Activated effector memory CD4-positive, alpha-beta T cell treated with anti-CD3 and anti-CD28 coated beads, Interleukin-2, amount 50 U/mL, for 16 hours (primary cell): ENCODE measurements at places on chromosomes 12 and 14.

- no peak for DNase-seq
Observed at GRCh38 chr12:5889381-5890047, 55.5 kb downstream of the ANO2 start.

DNA sequence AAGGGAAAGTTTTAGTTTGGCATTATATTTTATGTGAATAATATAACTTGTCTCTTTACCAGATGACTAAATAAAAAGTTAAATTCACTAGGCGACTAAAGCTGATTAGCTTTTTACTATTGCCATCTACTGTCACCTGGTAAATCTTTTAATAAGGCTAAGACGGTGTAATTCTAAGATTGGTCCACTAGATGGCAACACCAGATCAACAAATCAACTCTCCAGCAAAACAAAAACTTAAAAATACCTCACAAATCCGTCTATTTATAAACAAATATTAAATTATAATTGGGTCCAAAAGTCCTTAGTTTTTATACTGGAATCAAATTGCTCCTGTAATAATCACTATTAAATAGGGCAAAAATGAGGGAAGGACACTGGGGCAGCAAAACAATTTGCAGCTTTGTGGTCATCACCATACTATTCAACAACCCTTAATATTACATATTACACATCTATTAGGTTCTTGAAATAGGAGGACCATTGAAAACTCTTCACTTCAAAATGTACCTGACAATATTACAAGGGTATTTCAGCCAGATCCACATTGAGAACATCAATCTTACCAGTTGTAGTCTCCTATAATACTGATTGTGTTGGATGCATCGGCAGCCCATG lies 47.9 kb downstream of the GALC start:
- no peak for DNase-seq

GRCh38 chr12:132132609-132133430 lies 11.3 kb downstream of the DDX51 start:
- peak; percentile 59 for DNase-seq

DNA sequence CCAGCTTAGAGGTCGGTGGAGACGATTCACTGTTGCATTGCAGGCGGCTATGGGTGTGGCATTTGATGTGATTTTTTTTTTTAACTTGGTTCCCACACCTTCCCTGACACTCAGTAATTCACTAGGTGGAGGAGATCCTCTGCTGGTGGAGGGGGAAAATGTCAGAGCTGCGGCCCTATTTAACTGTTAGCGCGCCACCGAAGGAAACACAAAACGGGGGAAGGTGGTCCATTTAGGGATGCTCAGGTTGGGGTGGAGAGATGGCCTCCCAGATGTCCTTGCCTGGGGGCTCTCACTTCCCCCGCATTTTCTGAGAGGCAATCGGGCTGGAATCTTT lies 4.3 kb upstream of the HOXC12 start:
- DNase-seq, result no peak

DNA sequence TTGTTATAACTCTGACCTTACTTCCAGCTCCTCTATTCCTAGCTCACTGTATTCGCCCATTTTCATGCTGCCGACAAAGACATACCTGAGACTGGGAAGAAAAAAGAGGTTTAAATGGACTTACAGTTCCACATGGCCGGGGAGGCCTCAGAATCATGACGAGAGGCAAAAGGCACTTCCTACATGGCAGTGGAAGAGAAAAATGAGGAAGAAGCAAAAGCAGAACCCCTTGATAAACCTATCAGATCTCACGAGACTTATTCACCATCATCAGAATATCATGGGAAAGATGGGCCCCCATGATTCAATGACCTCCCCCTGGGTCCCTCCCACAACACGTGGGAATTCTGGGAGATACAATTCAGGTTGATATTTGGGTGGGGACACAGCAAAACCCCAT lies 14.5 kb upstream of the PHC1 start:
- DNase-seq, result no peak

DNA sequence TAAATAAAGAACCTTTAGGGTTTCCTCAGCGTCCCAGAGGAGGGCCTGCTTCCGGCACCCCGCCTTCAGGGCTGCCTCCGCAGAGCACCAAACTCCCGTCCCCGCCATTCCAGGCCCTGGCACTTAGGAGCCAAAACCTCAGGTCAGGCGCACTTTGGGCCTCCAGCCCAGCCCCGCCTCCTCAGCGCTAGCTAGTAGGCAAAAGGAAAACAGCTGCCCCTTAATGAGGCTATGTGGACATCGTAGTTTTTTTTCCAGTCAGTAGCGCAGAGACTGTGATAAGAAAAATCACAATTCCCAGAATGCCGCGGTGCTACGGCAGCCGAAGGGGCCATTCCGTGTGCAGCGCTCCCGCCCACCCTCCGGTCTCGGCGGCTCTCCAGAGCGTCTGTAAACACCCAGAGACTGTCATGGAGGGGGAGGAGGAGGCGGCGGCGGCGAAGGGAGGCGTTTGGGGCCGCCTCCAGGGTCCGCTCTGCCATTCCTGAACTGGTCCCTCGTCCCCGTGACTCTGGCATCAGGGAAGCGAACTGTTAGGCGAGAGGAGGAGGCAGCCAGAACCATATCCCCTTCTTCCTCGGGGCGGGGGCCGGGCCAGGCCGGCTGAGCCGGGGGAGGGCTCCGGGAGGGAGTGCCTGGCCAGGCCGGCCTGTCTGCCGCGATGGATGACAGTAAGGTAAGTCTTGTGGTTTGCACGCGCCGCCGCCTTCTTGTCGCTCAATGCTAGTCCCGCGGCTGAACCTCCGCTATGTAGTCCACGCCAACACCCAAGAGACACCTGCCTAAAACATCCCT lies at the start of gene CREBL2:
TSS of gene CREBL2 (plus strand) at position 365 of the 795 bp plus-strand sequence. CDS start at position 662, 297 bp downstream.
- DNase-seq, result peak; percentile 94

DNA sequence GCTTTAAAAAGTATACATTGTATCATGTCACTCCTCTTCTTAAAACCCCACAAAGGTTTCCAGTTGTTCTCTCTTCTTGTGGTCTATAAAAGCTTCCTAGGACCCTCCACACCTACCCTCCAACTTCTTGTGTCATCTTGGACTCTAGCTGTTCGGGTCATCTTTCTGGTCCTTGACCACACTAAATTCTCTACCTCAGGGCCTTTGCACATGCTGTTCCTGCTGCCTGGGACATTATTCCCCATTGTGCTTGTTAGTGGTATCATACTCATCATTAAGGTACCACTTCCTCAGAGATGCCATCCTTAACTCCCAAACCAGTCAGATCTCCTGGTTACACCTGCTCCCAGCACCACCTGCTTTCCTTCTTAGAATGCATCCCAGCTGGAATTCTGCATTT lies 294.0 kb downstream of the KSR2 start:
- no peak for DNase-seq

DNA sequence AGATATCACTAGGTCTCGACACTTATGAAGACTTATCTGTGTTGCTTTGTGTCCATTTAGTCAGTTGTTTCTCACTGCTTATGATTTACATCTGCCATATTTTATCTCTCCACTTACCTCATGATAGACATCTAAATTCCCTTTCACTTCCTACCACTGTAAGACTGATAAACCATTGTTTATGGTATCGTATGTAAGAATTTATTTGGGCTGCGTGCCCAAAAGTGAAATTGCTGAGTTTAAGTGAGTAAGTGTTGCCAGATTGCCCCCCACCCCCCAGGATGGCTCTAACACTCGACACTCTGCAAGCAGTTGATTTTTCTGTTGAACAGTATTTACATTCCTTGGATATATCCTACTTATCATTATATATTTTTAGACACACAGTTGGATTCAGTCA lies 69.9 kb upstream of the MON2 start:
- DNase-seq, result no peak

GRCh38 chr14:104169005-104169698 lies 30.8 kb downstream of the KIF26A start:
- no peak for DNase-seq

DNA sequence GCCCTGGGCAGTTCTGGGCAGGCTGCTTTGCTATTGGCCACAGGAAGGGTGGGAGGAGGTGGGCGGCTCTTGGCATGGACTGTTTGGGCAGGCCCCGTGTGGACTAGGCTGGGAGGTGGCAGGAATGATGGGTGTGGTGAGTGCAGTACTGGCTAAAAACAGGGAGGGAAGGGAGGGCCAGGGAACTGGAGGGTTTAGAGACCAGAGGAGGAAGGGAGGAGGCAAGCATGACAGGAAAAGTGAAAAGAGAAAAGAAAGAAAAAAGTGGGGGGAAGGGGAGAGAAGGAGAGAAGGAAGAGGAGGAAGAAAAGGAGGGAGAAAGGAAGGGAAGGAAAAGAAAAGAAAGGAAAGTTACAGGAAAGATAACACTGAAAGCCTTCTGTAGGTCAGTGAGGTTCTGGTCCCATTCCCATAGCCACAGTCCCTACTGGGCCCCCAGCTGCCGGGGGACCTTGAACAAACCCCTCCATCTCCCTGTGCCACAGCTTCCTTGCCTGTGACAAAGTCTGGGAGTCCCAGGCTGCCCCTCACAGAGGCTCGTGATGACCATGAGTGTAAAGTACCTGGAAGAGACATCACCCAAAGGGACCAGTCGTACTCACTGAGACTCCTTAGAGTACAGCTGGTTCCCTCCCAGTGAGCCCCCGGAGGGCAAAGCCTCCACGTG lies 1.1 kb upstream of the C14orf132 start:
- DNase-seq, result no peak

DNA sequence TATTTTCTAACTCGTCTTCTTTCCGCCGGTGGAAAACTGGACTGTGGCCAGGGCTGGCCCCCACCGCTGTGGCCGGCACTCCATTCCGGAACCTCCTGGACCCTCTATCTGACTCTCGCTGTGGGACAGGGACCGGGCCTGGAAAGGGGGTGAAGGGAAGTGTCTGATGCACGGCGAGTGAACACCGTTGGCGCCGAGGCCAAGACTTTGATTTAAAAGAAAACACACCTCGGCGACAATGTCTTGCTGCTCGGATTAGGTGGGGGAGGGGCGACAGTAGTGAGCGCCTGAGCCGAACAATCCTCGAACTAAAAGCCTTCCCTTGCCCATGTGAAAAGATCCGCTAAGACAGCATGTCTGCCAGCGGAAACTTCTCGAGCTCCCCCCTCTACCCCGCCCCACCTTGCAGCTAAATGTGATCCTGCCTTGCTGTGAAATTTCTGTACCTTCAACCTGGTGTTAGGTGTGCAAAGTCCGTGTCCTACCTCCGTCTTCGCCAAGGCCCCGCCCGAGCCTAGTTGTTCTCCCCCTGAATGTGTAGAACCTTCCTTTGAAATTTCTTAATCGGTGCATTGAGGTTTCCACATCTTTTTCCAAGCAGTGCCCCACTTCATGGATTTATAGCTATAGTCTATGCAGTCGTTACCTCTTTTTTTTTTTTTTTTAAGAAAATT lies 862 bp upstream of the HOTAIR start:
- DNase-seq, result no peak

- DNase-seq, result peak; percentile 72
Observed at GRCh38 chr14:103527408-103528145, 1.4 kb upstream of the TRMT61A start.

DNA sequence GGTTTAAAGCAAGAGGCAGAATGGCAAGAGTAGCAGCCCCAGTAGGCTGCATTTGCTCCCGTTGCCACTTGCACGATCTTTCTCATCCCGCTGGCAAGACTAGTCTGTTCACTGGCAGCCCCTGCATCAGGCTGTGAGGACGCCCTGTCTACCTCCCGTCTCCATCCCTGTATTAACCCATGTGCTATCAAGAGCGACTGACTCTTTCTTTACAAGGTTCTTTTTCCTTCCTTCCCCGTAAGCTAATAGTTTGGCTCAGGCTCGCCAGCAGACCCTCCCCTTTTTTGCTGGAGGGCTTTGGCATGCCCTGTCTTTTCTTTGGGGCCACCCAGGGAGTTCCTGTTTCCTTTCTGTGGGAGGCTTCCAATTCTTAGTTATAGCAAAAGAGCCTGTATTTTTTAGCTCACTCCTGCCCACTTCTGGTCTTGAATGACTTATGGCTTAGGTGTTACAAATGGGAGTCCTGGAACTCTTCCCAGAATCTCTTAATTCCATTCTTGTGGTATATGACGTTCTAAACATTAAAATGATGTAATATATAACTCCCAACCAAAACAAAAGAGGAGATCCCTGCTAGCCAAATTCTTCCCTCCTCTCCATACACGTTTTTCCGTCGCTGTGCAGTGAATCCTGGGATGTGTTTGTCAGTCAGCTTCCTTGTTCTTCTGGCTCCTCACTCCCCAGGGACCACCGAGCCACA lies 149.0 kb downstream of the PRKCH start:
- peak; percentile 57 for DNase-seq

DNA sequence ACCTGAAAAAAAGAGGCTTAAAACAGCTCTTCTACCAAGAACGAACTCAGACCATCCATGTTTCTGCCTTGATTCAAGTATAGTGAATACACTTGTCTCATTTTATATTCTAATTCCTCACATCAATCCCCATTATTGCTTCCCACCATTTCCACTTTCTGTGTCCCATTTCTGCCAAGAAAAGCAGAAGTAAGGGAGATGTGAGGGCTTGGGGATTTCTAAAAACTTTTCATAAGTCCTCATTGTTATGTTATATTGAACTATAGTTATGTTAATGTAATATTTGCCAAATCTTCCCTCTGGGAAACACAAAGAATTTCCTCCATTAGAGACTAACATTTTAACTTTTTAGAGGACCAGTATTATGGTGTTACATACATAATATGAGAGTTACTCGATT lies 48.2 kb upstream of the PSMA6 start:
- DNase-seq, result no peak

DNA sequence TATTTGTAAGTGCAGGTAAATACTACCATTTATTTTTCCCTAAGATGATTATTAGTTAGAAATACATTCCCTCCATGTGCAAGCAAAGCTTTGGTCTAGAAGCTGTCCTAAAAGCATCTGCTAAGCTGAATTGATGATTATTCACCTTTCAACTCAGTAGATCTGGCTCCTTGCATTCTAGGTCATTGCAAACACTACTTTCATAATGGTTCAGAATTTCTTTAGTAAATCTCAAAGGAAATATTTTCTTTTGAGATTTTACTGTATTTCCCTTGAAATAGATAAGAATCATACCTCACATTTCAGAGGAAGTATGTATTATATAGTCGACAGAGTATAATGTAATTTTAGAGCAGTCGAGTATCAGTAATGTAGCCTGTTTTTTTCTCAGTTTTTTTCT lies 2.4 kb downstream of the ETNK1 start:
- DNase-seq, result no peak

DNA sequence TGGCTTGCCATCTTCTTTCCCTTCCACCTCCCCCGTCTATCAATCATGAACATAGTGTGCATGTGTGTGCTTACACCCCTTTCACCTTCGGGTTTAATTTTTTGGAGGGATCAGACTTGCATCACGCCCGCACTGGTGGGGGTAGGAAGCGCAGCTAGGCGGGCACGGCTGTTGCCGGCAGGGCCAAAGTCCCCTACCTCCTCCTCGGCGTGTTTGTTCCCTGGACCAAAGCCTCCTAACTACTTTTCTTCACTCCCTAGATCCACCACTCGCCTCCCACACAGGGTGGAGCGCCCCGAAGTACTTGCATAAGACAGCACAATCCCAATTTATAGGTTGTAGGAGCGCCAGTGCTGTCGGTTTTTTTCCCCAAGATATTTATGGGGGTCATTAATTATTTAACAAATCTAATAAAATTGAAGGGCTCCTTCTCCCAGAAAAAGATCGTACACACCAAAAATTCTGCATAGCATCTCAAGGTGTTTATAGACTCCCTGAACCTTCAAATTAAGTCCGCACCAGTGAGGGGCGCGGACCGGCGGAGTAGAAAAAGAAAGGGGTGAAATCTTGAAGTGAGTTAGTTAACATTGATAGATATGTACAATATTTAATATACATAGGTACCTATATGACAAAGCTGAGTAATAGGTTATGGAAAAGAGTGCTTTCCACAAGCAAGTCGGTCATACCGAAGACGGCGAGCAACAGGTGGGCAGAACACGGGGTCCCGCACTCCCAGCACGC lies 717 bp downstream of the PKP2 start:
- DNase-seq, result no peak

GRCh38 chr14:68359837-68360552 lies 432.9 kb downstream of the ZFP36L1 start:
- no peak for DNase-seq

GRCh38 chr14:75198291-75198933 lies 22.0 kb upstream of the TMED10 start:
- DNase-seq, result no peak
